Diencephalon (tissue), 1 donor: ENCODE measurements at places on chromosomes 11 and 22. TPM values are rescaled to one million over a fixed set of nuclear protein-coding genes. Genes with fewer than 3 reads are reported as not detected.

The MPZL3 gene
- total RNA-seq = 2.8 TPM

The TNNT3 gene
- not detected for total RNA-seq

The RIC3 gene
- total RNA-seq = 72.9 TPM

The OR10A2 gene
- total RNA-seq = not detected

The SLC17A6 gene
- 134 TPM for total RNA-seq
